ENCODE measurements at places on chromosomes 5 and 9.

- H3K4me1 ChIP-seq, result peaks cover 2% of the 10 kb centered on the region
- no peak for DNase-seq
- H3K27ac ChIP-seq, result no peak overlapping the region
- no peaks in the 10 kb centered on the region for H3K36me3 ChIP-seq
- H3K27me3 ChIP-seq, result peaks cover 7% of the 10 kb centered on the region
These were observed 36.8 kb upstream of the FAM240B start for GRCh38 chr9:38756702-38757101.

- H3K27ac ChIP-seq, result no peak overlapping the region
- H3K36me3 ChIP-seq, result peaks cover 10% of the 10 kb centered on the region
- no peak for DNase-seq
These were observed 7.8 kb upstream of the C9orf40 start for GRCh38 chr9:74960561-74960960.

GRCh38 chr5:90434116-90434714 is 24.7 kb upstream of the CETN3 start:
- peaks cover 7% of the 10 kb centered on the region for H3K4me1 ChIP-seq
- H3K4me3 ChIP-seq, result no peak overlapping the region
- H3K27ac ChIP-seq, result no peak overlapping the region
- DNase-seq, result peak; percentile 30

- peaks cover 28% of the 10 kb centered on the region for H3K36me3 ChIP-seq
- DNase-seq, result no peak
- H3K4me1 ChIP-seq, result peaks cover 4% of the 10 kb centered on the region
- H3K27ac ChIP-seq, result no peak overlapping the region
These were observed 154.2 kb downstream of the FOCAD start for GRCh38 chr9:20838218-20838617.

- peaks cover 48% of the 10 kb centered on the region for H3K27me3 ChIP-seq
- H3K4me1 ChIP-seq, result no peaks in the 10 kb centered on the region
- H3K4me3 ChIP-seq, result no peak overlapping the region
- no peak overlapping the region for H3K27ac ChIP-seq
These were observed 18.0 kb upstream of the GABBR2 start for GRCh38 chr9:98726735-98727134.

All from progenitor cell of endocrine pancreas (in vitro differentiated cells).